NCI-H1092 (cell line): ENCODE measurements at places on chromosomes 5 and 9.

DNA sequence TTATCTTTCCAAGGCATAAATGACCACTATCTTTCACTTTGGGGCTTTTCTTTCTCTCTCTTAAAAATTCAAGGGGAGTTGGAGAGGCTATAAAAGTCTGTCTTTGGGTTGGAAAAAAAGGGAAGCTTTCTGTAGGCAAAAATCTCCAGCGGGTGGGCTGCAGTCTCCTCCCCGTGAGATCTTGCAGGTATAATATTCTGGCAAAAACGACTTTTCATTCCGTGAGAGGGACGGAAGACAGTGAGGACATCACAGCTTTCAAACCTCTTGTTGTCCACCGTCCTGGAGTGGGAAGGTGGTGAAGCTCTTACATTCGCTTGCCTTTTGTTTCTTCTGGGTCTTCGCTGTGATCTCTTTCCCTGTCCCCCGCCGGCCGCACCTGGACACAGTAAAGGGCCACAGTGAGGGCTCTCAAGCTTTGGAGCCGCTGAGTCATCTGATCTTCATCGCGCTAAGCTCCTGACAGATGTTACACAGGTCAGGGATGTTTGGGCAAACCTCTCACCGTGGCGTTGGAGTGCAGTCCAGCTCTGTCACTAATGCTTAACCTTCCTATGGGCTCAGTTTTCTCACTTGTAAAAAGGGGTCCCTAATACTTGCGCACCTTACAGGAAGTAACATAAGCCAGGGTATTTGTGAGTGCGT is 61.9 kb upstream of the MEGF10 start:
- DNase-seq, result no peak

- no peak for DNase-seq
Observed at GRCh38 chr5:145479271-145479670, 355.9 kb downstream of the PRELID2 start.

- no peak for DNase-seq
Observed at GRCh38 chr5:133873449-133873848, 95.0 kb downstream of the C5orf15 start.

GRCh38 chr5:41071242-41071641 is at the start of gene MROH2B:
Gene MROH2B (minus strand): TSS chr5:41071342. CDS start chr5:41070852, 490 bp downstream.
- no peak for DNase-seq

DNA sequence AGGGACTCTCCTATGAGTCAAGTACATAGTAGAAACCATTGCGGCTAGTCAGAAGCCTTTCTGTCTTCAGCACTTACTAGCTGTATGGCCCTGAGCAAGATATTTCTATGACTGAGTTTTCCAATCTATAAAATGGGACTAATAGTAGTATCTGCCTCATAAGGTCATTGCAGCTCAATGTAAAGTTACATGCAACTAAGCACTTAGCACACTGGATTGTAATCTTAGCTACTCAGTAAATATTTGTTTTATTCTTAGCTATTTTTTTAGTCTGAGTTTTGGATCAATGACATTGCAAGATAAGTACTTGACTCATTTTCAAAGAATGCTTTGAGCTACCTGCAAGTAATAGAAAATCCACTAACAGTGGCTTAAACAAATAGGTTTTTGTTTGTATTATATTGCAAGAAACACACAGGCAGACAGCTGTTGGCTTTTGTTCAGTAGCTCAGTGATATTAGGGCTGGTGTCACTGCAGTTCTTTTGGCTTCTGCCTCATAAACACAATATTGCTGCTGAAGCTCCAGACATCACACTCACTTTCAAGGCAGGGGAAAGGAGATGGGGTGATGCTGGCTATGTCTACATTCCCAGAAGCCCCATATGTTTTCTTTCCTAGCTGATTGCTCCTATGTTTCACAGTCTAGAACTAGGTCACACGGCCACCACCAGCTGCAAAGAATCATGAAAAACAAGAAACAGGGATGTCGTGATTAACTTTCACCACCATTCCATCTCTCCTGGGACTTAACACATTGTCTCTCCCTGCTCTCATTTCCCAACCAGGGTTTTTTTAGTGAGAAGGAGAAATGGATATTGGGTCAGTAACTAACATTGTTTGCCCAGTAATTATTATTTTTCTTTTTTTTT is 26.9 kb upstream of the FAT2 start:
- DNase-seq, result no peak

GRCh38 chr5:159657771-159658170 is 258.5 kb upstream of the ADRA1B start:
- no peak for DNase-seq

GRCh38 chr5:160451281-160451680 is 29.6 kb downstream of the PTTG1 start:
- DNase-seq, result no peak

DNA sequence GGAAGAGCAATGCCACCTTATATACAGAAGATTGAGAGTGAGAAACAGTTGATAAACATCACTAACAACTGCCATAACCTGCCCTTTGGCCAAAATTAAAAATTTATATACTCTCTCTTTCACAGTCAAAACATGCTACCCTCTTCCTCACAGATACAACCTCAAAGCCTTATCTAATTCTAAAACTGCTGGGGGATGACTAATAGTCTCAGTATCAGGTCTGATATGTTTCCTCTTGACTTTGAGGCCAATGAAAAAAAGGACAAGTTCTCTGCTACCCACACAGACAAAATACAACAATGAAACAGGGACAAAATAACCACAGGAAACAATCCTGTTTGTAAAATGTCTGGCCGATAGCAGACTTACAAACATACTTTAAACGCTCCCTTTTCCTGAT is 485.6 kb upstream of the NUDT12 start:
- DNase-seq, result no peak

DNA sequence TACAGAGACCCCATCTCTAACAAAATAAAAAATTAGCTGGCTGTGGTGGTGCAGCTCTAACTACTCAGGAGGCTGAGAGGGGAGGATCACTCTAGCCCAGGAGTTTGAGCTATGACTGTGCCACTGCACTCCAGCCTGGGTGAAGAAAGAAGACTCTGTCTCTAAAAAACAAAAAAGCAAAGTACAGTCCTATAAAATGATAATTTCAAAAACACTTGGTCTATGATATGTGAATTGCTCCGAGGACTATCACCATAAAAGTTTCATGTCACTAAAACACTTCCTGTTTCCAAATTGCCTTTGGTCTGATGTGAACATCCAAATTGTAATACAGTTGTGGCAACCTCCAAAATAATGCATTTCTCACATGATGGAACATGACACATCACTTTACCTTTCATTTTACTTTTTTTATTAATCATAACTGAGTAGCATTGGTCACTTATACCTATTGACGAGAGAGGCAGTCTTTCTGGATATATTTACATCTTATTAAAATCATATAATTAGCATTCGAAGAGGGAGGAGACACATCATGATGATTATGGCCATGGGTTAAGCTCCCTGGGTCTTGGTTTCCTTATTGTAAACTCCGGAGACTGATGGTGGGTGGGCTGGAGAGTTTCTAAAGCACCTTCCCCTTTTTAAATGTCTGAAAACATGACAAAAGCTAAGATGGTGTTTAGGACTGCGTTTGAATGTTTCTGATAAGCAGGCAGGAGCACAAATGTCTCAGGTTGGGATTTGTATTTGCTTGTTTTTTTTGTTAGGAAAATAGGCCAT is 25.8 kb upstream of the CD180 start:
- no peak for DNase-seq

DNA sequence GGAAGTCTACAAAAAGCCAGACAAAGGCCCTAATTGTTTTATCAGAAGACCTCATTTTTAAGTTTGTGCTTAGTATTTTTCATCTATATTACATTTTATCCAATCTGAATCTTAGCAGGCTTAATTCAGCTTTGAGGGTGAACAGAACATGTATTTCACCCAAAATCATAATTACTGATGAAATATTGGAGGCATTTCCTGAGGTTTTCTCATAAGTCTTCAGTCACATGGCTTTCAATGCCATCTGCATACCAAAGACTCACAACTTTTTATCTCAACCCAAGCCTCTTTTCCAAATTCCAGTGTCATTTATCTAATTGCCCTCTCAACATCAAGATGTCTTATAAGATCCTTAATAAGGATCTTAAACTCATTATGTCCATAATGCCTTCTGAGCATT is 150.8 kb downstream of the TTC39B start:
- DNase-seq, result no peak

- peak; percentile 18 for DNase-seq
Observed at GRCh38 chr9:108811944-108812343, 43.8 kb downstream of the ACTL7B start.

- DNase-seq, result no peak
Observed at GRCh38 chr9:14403081-14403480, 89.1 kb upstream of the NFIB start.

DNA sequence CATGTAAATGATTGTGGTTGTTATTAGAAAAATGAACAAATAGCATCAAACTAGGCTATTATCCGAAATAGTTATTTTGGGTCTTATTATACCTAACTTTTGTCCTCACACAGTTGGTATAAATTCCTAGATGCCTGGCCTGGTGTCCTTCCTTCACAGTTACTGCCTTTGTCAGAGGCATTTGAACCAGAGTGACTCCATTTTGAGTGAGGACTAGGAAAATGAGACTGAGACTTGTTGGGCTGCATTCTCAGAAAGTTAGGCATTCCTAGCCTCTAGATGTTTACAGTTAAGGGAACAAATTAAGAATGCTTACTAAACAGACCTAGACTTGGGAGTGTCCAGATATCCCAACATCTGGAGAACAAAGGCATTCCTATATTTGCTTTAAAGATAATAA is 283.5 kb upstream of the C9orf72 start:
- no peak for DNase-seq
